ENCODE measurements at places on chromosomes 3 and 15.
A peak's percentile ranks its signal among the peaks of the same experiment; 100 is the strongest.

- DNase-seq = no peak
Measured at GRCh38 chr3:32872487-32873382, 54.9 kb downstream of the TRIM71 start.

DNA sequence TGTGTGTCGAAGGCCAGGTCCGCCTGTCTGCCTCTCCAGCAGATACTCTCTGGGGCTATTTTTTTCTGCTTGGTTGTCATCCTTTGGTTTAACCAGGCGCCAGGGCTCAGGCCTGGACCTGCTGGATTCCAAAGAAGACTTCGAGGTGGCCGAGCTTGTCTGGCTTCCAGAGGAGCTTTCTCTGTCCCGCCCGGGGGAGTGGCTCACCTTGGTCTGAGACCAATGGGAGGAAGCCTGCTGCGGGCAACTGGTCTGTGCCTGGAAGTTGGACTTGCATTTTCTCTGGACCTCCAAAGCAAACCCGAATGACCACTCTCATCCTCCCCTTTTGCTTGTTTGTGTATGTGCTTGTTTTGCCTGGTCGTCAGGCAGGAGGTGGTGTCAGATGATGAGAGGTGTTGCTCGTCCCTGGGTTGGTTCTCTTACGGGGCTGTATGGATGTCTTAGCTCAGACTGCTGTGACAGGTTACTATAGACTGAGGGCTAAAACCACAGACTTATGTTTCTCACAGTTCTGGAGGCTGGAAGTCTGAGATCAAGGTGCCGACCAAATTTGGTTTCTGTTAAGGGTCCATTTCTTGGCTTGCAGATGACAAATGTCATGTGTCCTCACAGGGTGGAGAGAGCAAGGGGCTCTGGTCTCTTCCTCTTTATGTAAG lies 19.3 kb downstream of the IGF1R start:
- no peak for DNase-seq

DNA sequence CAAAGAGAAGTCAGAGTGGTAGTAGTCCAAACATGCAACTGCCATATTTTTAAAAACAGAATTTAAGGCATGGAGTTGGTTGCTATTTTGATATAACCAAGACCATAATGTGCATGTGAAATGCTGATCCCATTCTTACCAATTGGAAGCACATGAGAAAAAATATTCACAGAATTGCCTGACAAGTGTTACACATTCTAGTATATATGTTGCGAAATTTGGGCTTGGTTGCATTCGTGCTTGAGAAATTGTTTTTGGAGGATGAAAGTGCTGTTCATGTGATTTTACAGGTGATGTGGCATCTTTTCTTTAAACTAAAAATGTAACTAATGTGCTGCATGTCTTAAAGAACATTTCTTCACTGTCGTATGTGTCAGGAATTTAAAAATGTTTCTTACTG lies 199.7 kb downstream of the CHL1 start:
- no peak for DNase-seq

DNA sequence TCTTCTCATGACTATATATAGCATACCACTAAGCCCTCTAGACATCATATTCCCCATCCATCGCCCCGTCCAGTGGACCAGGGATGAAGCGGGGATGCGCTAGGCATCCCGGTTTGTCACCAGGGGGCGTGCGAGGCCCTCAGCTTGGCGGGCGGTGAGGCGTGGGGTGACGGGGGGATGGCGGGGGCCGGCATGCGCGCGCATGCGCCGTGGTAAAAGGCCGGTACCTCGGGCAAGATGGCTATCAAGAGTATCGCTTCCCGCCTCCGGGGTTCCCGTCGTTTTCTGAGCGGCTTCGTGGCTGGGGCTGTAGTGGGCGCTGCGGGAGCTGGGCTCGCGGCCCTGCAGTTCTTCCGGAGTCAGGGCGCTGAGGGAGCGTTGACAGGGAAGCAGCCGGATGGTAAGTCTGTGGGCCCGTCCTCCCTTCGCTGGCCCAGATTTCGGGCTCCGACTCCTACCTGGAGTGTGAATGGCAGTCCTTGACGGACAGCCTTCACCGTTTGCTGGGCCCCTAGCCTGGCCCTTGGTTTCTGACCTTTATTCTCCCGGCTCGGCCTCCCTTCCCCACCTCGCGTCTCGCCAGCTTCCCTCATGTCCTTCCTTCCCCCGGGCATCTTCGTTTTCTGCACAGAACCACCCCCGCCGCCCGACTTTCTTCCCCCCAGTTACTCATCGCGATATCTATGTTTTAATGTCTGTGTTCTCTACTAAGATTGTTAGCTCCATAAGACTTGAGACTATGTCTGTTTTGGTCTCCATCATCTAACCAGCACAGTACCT lies at the start of gene EXOG:
EXOG (plus strand) TSS at position 210 of the 780 bp plus-strand sequence; CDS start at position 238, 28 bp downstream.
- DNase-seq = peak; percentile 72

DNA sequence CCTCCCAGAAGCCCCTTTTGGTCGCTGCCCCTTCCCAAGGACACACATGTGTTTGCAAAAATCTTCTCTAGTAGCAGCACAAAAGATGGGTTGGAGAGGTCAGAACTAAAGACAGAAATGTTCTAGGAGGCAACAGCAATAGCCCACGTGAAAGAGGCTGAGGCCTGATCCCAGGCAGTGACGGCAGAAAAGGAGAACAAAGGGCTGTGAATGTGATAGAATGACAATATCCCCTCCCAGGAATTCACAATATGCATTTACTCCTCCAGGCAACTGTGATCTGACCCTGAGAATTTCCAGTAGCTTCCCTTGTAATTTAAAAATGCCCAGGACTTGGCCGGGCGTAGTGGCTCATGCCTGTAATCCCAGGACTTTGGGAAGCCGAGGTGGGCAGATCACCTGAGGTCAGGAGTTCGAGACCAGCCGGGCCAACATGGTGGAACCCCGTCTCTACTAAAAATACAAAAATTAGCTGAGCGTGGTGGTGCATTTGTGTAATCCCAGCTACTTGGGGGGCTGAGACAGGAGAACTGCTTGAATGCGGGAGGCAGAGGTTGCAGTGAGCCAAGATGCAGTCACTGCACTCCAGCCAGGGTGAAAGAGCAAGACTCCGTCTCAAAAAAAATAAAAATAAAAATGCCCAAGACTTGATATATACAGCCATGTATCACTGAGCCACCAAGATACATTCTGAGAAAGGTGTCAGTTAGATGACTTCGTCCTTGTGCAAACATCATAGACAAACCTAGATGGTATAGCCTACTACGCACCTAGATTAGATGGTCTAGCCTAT lies 43.6 kb upstream of the PIAS1 start:
- no peak for DNase-seq

GRCh38 chr3:123156276-123156995 lies 45.3 kb upstream of the SEC22A start:
- no peak for DNase-seq

DNA sequence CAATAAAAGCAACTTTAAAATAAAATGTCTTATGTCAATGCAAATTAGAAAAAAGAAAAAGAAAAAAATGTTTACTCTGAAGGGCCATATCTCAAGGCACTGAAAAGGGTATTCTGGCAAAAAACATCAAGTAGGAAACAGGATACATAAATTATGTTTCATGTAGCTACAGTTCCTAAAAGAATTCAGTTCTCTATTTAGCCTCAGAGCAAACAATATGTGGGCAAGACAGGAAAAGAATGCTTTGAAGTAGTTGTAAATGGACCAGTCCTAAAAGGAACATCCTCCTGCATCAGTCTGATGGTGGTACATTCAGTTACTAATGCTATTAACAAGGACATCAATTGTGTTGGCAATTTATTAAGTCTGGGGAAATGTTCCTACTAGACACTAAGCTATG lies 8.1 kb downstream of the COMMD2 start:
- no peak for DNase-seq

- no peak for DNase-seq
Measured at GRCh38 chr3:129185783-129186182, 2.1 kb upstream of the CNBP start.

- DNase-seq = no peak
Measured at GRCh38 chr3:24101676-24102168, 156.6 kb downstream of the NR1D2 start.

GRCh38 chr3:15665510-15666150 lies 64.1 kb downstream of the BTD start:
- no peak for DNase-seq

Data from NCI-H2171 (cell line).